Fibroblast of lung (primary cell): ENCODE measurements at places on chromosomes 12 and 14. TPM values are rescaled to one million over a fixed set of nuclear protein-coding genes. Genes with fewer than 3 reads are reported as not detected.

The MYO1H gene
- total RNA-seq, result 0.77 TPM in 1 of 2 replicates, not detected in the other

The ALDH1L2 gene
- 35.7 and 59.1 TPM in 2 replicates for total RNA-seq

The CCDC38 gene
- not detected in 2 replicates for total RNA-seq

The ARMH4 gene
- 3.6 and 6.3 TPM in 2 replicates for total RNA-seq

The SIX6 gene
- total RNA-seq, result not detected in 2 replicates

The OAS2 gene
- total RNA-seq, result 2.3 and 3.1 TPM in 2 replicates

The CYP46A1 gene
- under 0.01 and 0.33 TPM in 2 replicates for total RNA-seq

The POLR3B gene
- total RNA-seq, result 9.0 and 9.9 TPM in 2 replicates

The ACSM4 gene
- not detected in 2 replicates for total RNA-seq

The SCN8A gene
- 12.8 and 27.2 TPM in 2 replicates for total RNA-seq

The CMKLR1 gene
- total RNA-seq, result under 0.01 TPM in 1 of 2 replicates, not detected in the other

The PIK3C2G gene
- total RNA-seq, result not detected in 2 replicates

The FAM181A gene
- not detected in 2 replicates for total RNA-seq

The ZNF664 gene
- total RNA-seq, result 43.9 and 46.0 TPM in 2 replicates
